Vagina (tissue), 2 donors: ENCODE measurements at places on chromosomes 7 and 10. TPM values are rescaled to one million over a fixed set of nuclear protein-coding genes. Genes with fewer than 3 reads are reported as not detected.

DNA sequence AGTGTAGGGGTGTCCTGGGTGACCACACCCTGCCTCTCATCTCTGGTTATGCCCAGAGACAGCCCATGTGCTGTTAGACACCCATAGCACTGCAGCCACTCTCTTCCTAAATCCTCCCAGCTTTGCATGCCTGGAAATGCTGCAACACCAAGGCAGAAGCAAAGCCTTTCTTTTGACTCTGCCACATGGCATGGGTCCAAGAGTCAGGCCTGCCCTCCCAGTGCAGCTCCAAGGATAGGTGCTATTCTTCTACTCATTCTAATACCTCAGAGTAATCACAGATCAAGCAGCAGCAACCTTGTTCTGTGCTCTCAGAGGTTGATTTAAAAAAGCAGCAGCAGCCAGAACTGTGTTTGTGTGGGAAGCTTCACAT is 23.4 kb downstream of the FRMPD2 start:
- no peak overlapping the region for H3K4me3 ChIP-seq
- DNase-seq, result no peak
- H3K4me1 ChIP-seq, result no peaks in the 10 kb centered on the region
- H3K27ac ChIP-seq, result no peak overlapping the region

- no peak overlapping the region for H3K27ac ChIP-seq
- no peak for DNase-seq
- no peaks in the 10 kb centered on the region for H3K36me3 ChIP-seq
- H3K4me3 ChIP-seq, result no peak overlapping the region
- no peaks in the 10 kb centered on the region for H3K4me1 ChIP-seq
Measured at GRCh38 chr7:70512761-70513160, 619.2 kb upstream of the GALNT17 start.

- DNase-seq, result no peak
- H3K27me3 ChIP-seq, result no peaks in the 10 kb centered on the region
- no peak overlapping the region for H3K4me3 ChIP-seq
- H3K27ac ChIP-seq, result no peak overlapping the region
- H3K36me3 ChIP-seq, result no peaks in the 10 kb centered on the region
Measured at GRCh38 chr10:22702348-22702747, 12.0 kb downstream of the PIP4K2A start.

DNA sequence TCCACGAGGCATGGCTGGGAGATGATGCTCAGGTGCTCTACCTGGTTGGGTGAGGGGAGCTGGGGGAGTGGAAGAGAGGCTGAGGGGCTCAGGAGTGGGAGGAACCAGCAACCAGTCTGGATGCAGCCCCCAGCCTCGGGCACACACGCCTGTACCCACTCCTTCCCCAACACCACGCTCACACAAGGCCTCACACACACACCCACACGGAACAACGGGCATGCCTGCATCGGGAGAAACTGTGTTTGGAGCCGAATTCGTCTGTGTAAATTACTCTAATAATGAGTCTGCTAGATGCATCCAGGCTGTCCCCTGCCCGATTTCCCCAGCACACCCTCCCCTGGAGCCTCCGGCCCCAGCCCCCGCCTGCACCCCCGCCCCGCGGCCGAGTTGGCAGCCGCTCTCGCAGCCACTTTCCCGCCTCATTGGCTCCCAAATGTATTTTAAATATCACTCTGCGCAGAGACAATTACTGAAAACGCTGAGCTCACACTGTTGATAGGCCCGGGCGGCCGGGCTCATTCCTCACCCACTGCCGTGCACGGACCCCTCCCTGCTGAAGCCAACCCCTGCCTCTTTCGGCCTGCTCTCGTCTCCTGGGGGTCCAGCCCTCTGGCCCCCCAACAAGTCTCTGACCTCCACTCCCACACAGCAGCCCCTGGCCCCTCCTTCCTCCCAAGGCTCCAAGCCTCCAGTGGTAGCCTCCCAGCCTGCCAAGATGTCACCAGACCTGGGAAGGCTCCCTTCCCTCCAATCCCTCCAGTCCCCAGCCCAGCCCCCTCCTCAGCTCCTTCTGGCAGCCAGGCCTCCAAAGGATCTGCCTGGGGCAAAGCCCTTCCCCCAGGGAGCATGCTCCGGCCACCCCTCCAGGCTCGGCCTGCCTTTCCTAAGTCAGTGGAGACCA is 11.1 kb downstream of the H2BK1 start:
- no peak for DNase-seq
- H3K27me3 ChIP-seq, result no peaks in the 10 kb centered on the region
- peaks cover 14% of the 10 kb centered on the region for H3K4me1 ChIP-seq
- H3K36me3 ChIP-seq, result no peaks in the 10 kb centered on the region

DNA sequence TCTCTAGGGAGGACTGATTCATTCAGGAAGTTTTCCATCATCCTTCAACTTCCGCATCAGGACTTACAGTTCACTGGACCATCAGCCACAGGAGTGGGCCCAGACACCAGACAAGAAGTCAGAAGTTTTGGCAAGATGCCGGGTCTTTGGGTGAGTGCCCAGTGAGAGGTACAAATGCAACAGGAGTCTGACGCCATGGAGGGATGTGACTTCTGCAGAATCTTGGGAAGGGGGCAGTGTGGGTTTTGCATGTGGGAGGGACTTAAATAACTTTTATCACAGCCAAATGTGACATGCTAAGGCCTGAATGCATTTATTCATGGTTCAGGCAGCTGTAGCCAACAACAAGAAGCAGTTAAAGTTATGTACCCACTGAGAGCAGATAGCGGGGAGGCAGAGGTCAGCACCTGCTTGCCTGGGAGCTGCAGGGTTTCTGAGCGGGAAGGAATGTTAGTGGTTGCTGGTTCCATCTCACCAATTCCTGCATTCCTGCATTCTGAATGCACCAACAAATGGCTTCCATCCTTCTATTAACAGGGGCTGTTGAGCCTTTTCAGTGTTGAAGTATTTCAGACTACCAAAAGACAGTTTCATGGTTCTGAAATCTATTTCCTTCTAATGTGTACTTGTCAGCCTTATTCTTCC is 375.2 kb downstream of the PAXIP1 start:
- H3K4me1 ChIP-seq, result no peaks in the 10 kb centered on the region
- no peak overlapping the region for H3K4me3 ChIP-seq
- no peaks in the 10 kb centered on the region for H3K36me3 ChIP-seq
- H3K27me3 ChIP-seq, result no peaks in the 10 kb centered on the region

GRCh38 chr7:99618726-99619125 is 2.0 kb downstream of the ZSCAN25 start:
- H3K27ac ChIP-seq, result no peak overlapping the region
- no peak overlapping the region for H3K4me3 ChIP-seq
- peaks cover 25% of the 10 kb centered on the region for H3K4me1 ChIP-seq
- DNase-seq, result no peak

DNA sequence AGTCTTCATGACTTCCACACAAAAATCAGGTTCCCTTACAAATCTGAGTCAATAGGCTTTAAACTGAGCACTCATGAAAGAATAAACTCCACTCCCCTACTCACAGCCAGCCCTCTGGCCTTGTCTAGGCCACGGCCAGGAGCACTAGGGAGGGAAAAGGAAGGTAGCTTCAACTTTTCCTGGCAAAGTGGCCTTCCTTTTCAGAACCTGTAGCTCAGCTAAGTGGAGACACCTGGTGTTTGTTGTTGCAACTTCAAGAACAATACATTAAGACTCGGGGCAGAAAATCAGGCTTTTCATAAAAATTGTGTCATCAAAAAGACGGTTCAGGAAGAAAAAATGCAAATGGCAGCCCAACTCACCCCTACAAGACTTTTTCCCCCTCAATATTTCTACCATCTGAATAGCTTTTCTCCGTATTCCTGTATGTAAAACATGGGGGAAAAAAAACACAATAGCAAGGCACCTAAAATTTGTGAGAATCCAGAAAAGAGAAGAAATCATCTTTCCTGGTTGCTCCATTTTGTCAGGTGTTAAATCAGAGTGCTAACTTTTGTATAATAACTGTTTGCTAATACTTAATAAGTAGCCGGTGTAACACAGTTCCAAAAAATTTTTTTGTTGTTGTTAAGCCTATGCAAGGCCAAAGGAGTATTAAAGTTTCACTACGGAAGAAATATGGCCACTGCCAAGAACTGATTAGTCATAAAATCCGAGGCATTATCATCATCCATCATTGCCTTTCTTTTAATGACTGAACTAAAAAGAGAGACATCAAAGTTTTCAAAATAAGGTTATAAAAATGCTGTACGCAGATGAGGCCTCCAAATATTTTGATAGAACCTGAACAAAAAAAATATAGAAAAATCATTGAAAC is 66.2 kb upstream of the ARID5B start:
- DNase-seq, result no peak
- H3K27ac ChIP-seq, result peak overlapping the region; percentile 64
- peaks cover 39% of the 10 kb centered on the region for H3K4me1 ChIP-seq
- H3K36me3 ChIP-seq, result no peaks in the 10 kb centered on the region
- H3K27me3 ChIP-seq, result no peaks in the 10 kb centered on the region

DNA sequence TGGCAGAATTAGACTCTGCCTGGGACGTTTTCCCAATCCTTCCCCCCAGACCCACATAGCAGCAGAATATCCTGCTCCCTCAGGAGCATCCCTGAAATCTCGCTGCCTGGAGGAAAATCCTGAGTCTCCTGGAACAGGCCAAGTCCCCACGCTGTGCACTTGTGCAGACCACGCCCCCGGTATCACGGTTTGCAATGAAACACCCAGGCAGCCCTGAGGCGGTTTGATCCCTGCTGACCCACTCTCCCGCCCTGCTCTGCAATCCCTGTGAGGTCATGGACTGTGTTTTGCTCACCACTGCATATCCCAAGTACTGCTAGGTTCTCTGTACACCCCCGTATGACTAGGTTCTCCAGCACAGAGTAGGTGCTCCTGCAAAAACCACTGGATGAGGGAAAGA is 411.8 kb upstream of the MGMT start:
- H3K36me3 ChIP-seq, result no peaks in the 10 kb centered on the region
- no peak for DNase-seq
- no peak overlapping the region for H3K27ac ChIP-seq
- H3K27me3 ChIP-seq, result no peaks in the 10 kb centered on the region
- no peaks in the 10 kb centered on the region for H3K4me1 ChIP-seq

DNA sequence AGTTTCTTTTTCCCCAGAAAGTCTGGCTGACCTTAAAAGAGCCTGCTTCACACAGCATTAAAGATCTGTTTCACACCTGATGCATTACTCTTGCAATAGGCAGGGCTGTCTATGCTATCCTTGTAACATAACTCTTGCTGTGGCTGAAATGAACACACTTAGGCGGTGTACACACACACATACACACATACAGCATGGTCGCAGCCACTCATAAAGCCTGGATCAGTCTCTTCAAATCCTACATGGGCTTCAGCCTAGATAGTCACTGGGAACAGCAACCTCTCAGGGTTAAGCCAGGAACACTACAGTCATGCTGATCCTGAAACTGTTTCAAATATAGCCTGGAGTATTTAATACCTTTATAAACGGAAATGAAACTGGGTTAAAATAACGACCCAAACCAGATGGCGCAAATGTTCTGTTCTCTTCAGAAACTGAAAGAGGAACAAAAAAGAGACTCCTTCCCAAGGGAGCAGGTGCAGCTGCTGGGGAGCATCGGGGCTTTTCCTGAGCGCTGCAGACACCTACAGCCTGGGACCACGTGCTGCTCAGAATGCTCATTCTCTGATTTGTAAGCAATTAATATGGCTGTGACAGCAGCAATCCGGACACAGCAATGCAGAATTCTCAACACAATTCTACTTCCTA is 61.0 kb upstream of the SFMBT2 start:
- no peaks in the 10 kb centered on the region for H3K36me3 ChIP-seq
- H3K4me1 ChIP-seq, result no peaks in the 10 kb centered on the region
- H3K27me3 ChIP-seq, result no peaks in the 10 kb centered on the region
- no peak overlapping the region for H3K27ac ChIP-seq

DNA sequence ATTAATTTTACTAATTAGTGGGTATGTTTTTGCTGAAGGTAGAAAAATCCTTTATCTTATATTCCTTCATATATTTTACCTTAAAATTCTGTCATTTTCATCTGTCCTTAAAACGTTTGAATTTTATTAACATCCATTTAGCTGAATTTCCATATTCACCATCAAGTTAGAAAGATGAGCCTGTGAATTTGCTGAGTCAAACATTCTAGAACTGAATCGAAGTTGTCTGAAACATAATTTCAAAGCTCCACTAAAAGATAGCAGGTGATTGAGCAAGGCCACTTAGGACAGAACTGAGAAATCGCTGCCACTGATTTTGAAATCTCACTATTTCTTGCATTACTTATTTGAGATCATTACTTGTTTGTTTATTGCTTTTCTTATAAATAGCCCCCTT is 17.5 kb downstream of the HGF start:
- no peaks in the 10 kb centered on the region for H3K27me3 ChIP-seq
- no peaks in the 10 kb centered on the region for H3K4me1 ChIP-seq
- H3K4me3 ChIP-seq, result no peak overlapping the region
- H3K27ac ChIP-seq, result no peak overlapping the region
- DNase-seq, result no peak
- H3K36me3 ChIP-seq, result peaks cover 11% of the 10 kb centered on the region

DNA sequence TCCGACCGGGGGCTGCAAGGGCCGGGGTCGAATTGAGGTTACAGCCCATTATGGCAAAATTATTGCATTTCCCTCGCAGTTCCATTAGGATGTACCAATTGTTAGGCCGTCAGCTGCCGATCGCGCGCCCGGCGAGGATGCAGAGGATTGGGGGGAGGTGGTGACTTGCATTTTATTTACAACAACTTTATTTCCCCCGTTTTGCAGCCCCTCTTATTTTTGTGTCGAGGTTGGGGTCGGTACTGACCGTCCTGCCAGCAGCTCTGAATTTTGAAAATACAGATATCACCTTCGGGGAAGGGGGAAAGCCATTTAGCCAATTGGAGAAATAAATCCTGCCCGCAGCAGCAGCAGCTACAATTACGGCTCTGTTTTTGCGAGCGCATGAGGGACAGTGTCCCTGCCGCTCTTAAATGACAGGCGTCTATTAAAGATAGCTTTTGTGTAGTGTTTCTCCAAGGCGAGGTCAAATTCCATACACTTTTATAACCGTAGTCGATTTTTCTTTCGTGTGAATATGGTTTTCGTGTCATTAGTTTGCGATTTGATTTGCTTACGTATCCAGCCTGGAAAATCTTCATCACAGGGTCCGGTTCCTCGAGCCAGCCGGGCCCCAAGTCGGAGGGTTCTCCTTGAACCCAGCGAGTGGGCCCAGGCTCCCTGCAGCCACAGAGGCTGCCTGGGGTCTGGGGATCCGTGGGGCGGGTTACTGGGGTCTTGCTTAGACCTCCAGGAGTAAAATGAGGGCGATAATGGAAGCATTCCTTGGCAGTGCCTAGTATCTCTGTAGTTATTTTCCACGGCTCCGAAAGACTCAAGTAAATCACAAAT is 684 bp upstream of the HOXA5 start:
- no peaks in the 10 kb centered on the region for H3K27me3 ChIP-seq
- no peak overlapping the region for H3K4me3 ChIP-seq
- no peak overlapping the region for H3K27ac ChIP-seq
- no peaks in the 10 kb centered on the region for H3K36me3 ChIP-seq

LIPN gene
- not detected for total RNA-seq

MARVELD1 gene
- 24.1 TPM for total RNA-seq

ANXA8L1 gene
- total RNA-seq, result 179 TPM
